ENCODE measurements at places on chromosomes 6 and 20.

- DNase-seq: no peak
Observed at GRCh38 chr6:40509086-40509485, 78.1 kb downstream of the LRFN2 start.

GRCh38 chr6:45964300-45964699, 51.4 kb downstream of the CLIC5 start:
- DNase-seq: no peak

DNA sequence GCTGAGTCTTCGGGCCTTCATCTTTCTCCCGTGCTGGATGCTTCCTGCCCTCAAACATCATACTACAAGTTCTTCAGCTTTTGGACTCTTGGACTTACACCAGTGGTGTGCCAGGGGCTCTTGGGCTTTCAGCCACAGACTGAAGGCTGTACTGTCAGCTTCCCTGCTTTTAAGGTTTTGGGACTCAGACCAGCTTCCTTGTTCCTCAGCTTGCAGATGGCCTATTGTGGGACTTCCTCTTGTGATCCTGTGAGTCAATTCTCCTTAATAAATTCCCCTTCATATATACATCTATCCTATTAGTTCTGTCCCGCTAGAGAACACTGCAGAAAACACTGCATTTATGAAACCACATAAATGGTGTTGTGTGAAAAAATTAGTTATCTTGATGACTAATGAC, 13.9 kb upstream of the BCLAF1 start:
- no peak for DNase-seq

DNA sequence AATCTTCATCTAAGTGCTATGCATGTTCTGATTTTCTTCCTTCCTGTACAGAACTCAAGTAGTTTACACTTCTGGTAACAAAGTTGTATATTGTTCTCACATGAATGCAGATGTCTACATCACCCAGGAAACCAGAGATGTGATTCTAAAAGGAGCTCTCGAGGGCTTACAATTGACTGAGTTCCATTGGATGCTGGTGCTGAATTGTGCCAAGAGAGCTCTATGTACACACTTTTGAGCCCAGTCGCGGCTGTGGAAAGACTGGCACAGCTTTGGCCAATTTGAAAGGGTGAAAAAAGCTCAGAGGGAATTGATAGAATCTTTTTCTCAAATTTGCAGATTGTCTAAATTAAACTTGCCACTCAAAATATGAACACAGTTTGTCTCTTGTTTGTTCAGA, 340.7 kb downstream of the LMBRD1 start:
- DNase-seq: no peak

DNA sequence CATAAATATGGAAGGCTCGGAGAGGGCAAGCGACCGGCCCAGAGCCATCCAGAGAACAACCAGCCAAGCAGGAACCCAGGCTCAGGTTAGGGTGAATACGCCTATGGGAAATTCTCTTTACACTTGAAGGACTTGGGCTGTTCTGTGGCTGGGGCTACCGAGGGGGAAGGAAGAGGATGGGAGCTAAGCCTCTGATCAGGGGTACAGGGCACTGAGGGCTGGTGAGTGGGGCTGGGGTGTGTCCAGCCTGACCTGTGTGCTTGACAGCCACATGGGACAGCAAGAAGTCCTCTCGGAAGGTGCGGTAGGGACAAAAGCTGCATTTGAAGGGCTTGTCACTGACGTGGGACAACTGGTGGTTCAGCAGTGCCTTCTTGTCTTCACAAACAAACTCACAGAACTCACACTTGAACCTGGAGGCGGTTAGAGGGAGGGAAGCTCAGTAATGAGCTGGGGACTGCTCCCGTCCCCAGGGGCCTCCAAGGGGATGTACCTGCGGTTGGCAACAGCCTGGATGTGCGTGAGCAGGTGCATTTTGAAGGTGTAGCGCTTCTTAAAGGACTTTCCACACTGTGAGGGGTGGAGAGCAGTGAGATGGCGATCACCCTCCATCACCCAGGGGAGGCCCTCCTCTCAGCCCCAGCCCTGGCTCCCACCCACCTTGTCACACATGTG, 11.9 kb downstream of the ZNF335 start:
- no peak for DNase-seq

GRCh38 chr6:1347161-1347560, 35.3 kb downstream of the FOXQ1 start:
- DNase-seq: no peak

DNA sequence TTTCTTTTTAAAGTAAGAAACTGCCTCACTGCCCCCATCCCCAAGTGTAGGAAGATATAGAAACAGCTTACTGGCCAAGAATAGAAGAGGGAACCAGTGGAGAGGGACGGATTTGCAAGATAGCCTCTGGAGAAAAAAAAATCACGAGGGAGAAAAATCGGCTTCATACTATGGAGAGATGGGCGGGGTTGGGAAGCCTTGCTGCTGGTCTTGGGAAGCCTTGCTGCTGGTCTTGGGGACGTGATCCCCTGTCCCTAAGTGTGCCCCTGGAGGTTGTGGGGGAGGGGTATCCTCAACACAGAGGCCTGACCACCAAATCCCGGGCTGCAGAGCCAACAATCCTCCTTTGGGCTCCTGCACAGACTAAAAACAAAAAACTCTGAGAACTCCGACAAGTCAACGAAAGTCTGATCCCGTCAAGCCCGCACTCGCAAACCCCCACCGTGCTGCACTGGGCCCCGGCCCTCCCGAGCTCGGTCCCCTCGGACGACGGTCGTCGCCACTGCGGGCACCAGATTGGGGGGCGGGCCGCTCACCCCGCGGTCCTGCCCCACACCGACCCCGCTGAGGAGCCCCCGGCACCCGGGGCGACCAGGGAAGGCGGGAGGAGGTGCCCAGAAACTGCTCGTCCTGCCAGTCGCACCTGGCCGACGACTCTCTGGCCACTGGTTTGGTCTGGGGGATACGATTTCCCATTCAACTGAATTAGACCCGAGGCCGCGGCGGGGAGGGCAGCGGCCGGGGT, 750 bp downstream of the MAP7 start:
- DNase-seq: peak; percentile 44

DNA sequence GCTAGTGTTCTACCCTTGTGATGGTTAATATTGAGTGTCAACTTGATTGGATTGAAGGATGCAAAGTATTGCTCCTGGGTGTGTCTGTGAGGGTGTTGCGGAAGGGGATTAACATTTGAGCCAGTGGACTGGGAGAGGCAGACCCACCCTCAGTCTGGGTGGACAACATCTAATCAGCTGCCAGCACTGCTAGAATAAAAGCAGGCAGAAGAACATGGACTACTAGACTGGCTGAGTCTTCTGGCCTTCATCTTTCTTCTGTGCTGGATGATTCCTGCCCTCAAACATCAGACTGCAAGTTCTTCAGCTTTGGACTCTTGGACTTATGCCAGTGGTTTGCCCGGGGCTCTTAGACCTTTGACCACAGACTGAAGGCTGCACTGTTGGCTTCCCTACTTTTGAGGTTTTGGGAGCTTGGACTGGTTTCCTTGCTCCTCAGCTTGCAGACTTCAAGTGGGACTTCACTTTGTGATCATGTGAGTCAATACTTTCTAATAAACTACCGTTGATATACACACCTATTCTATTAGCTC, 50.1 kb downstream of the SDHAF4 start:
- DNase-seq: no peak

GRCh38 chr6:88728756-88729155, 234.7 kb downstream of the RNGTT start:
- DNase-seq: no peak

GRCh38 chr20:25209400-25209799, 13.9 kb downstream of the ENTPD6 start:
- DNase-seq: no peak

GRCh38 chr6:154994836-154995253, 270 bp upstream of the TIAM2 start:
- DNase-seq: no peak

GRCh38 chr6:537114-537513, 119.8 kb downstream of the HUS1B start:
- no peak for DNase-seq

GRCh38 chr20:64254571-64255360, 782 bp upstream of the PCMTD2 start:
- DNase-seq: no peak

GRCh38 chr6:107489636-107490565, at the start of gene SOBP:
Gene SOBP, plus strand, starts transcription at chr6:107490117. Its CDS starts 500 bp downstream, at chr6:107490617.
- DNase-seq: no peak

All from bronchial epithelial cell (primary cell).